Activated effector memory CD4-positive, alpha-beta T cell treated with Interleukin-2 at 50 U/mL for 16 hours (primary cell): ENCODE measurements at places on chromosomes 11 and 22.

GRCh38 chr11:64224151-64224890 is 1.7 kb downstream of the TRPT1 start:
- DNase-seq: no peak

DNA sequence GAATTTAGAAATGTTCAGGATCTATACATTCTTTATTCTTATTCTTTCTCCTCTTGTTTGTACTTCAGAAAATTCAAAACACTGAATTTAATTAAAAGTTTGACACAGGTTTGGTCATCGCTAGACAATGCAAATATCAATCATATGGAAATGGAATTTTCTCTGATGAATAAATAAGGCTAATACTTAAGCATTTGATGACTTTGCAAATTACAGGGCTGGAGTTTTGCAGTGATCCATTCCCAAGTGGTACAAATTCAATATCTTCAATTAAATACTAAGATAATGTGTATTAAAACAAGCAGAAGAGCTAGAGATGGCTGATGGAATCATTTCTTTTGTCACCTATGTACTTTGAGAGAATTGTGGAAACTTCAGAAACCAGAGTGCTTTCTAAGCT is 439.6 kb downstream of the DYNC2H1 start:
- no peak for DNase-seq

GRCh38 chr22:20083157-20083890 is 3.3 kb downstream of the DGCR8 start:
- no peak for DNase-seq

DNA sequence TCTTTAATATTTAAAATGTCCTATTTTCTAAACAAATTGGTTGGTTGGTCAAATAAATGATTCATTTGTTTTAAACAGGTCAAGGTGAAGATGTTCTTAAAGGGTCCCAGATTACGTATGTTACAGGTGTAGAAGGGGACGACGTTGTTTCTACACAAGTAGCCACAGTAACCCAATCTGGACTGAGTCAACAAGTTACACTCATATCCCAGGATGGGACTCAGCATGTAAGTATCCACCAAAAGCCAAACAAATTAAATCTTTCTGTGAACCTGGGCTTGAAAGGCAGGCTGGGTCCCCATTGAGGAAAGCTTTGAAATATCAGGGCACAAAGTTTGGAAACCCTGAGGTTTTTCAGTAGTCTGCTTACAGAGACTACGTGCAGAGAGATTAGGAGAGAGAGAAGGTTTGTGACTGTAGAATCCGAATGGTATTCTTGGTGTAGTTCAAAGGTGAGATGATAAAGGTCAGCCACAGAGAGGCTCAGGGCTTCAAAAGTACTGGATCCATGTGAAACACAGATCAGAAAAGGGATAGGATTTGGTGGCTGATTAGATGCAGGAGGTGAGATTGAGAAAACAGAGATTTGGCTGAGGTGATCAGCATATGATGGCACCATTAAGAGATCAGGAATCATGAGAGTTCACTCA is 51.7 kb downstream of the ZNF143 start:
- DNase-seq: no peak

DNA sequence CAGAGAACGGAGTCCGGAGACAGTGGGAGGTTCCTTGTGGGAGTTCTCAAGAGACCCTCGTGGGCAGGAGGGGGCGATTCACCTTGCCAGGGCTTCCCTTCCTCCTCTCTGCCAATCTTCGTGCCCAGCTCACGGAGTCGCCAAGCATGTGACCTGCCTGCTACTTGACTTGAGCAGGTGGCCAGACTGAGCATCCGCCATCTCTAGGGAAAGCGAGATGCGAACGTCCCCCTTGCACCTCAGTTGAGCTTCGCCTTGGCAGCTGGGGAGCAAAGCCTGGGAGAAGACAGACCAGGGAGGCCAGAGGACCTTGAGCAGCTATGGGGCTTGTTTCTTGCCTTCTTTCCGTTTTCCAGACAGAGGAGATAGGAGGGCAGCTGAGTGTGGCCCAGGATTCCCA is 123.2 kb downstream of the GRIK4 start:
- DNase-seq: no peak

DNA sequence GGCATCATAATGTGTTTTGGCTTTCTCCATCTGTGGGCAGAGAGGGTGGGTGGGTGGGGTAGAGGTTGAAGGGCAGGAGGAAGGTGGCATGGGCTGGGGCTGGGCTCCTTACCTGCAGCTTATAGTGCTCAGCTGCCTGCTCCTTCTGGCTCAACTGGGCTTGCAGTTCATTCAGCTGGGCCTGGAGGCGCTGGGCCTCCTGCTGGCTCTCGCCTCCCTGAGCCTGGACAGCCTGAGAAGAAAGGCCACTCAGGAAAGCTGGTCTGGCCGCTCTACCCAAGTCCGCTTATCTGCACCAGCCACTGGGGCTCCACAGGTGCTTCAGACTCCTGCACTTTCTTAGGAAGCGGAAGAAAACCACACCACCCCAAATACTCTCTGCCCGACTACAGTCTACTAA is 10.4 kb downstream of the IL18BP start:
- DNase-seq: no peak

GRCh38 chr22:37661160-37661924 is 2.8 kb downstream of the PDXP start:
- DNase-seq: no peak

GRCh38 chr11:74024261-74025029 is 15.6 kb upstream of the UCP3 start:
- DNase-seq: no peak

DNA sequence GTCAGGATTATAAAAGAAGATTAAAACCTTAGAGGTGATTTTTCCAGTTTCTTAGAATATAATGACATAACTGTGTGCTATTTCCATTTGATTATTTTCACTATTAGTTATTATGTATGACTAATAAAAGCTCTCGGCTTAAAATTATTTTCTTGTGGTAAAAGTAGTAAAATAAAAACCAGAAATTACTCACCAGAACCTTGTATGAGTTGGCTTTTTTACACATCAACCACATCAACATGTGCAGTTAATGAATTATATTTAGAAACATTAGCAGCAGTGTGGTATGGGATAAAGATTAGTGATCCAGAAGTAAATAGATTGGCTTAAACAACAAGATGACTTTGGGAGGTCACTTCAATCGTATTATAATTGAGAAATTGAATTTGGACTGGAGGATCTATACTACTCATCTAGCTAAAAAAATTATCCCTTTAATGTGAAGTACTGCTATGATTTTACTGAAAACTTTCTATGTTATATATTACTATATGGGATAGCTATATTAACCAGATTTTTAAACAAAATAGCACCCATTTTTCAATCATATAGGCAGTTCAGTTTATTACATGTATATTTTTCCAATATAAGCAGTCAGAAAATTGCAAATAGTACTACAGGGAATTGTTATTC is 2.8 kb upstream of the BCO2 start:
- no peak for DNase-seq

DNA sequence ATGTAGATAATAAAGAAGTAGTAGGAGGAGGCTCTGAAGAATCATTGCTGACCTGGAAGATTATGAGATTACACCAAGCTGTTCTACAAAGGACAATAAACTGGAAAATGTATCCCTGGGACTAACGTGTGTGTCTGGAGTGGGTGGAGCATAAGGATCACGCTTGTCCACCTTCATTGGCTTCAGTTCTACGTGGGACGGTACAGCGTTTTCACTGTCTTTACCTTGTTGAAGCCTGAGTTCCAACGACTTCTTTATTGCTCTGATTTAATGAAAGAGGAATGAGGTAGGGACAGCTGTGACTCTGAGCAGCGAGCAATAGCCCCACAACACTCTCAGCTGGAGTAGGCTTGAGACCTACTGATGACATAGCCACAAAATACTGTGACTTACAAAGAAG is 87.0 kb downstream of the ARHGAP42 start:
- DNase-seq: no peak
